Activated CD8-positive, alpha-beta memory T cell treated with anti-CD3 and anti-CD28 coated beads for 4 hours (primary cell): ENCODE measurements at places on chromosomes 2 and 18.

GRCh38 chr2:101912545-101912944 lies 79.2 kb upstream of the IL1R2 start:
- DNase-seq: no peak

GRCh38 chr2:101038455-101039255 lies 36.6 kb downstream of the RPL31 start:
- DNase-seq: no peak

- no peak for DNase-seq
These were observed 143.1 kb upstream of the GAREM1 start for GRCh38 chr18:32613821-32614220.

DNA sequence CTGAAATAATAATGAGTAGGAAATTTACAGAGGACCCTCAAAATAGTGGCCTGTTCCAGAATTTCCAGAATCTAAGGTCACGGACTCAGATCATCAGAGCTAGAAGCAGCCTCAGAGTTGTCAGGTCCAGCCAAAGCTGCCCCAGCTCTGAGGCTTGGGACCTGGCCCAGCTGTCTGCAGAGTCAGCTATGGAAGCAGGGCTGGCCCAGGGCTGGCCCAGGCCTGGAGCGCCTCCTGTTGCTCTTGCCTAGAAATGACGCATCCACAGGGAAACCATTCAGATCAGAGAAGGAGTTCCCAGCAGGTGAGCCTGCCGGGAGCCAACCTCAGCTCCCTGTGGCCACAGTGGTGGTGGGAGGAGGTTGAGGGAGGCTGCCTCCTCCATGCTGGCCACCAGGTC lies 106.7 kb upstream of the ARL4C start:
- DNase-seq: no peak

DNA sequence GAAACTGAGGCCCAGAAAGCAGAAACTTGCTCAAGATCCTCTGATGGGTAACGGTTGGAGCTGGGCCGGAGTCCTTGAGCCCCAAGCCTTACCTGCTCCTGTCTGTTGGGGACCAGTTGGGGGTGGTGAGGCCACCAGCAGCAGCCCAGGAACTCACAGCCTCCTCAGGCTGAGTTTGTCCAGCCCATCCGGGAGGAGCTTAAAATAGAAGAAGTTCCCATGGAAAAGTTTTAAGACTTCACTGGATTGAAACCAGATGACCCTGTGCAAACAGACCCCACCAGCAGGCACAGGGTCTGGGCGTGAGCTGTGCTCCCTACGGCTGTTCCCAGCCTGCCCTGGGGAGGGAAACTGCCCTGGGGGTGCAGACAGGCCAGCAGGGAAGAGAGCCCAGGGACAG lies 40.6 kb upstream of the FOSL2 start:
- no peak for DNase-seq

DNA sequence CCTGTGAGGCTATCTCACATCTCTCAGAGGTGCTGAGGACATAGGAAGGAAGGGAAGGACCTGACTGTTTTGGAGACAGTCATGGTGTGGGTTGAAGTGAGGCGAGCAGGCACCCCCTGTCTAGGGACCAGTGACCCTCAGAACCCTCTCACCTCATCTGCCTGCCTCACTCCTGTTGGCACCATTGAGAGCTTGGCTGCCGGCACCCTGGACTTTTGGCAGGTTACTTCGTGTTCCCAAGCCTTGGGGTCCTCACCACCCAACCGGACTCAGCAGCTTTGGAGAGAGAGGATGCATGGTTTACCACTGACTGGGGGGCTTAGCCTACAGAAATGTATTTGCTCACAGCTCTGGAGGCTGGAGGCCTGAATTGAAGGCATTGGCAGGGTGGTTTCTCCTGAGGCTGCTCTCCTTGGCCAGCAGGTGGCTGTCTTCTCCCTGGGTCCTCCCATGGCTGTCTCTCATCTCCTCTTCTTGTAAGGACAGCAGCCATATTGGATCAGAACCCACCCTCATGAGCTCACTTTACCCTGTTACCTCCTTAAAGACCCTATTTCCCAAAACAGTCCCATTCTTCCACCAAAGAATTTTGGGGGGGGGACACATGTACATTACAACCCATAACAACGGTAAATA lies 142.0 kb downstream of the TSN start:
- DNase-seq: no peak

GRCh38 chr2:240413813-240414429 lies 21.5 kb upstream of the GPC1 start:
- DNase-seq: no peak

- no peak for DNase-seq
These were observed 26.6 kb downstream of the EML6 start for GRCh38 chr2:54750040-54750439.

DNA sequence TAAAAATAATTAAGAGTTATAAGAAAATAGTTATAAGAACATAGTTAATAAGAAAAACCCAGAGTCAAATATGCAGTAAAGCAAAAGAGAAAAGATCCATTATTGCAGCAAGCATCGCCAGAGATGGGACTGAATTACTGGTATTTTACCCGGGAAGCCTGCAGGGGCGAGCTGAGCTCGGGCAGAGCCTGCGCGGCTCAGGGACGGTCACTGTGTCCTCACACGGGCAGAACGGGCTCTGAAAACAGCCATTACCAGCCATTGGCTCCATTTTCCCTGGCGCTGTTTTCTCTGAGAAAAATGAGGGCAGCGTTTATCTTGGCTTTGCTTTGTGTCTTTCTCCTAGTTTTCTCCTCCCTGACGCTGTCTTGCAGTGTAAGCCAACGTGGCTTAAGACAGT lies 95.3 kb upstream of the ALKAL2 start:
- no peak for DNase-seq

- DNase-seq: no peak
These were observed 99.0 kb downstream of the MBD2 start for GRCh38 chr18:54125429-54125828.

- DNase-seq: no peak
These were observed 272.5 kb downstream of the GALR1 start for GRCh38 chr18:77522051-77522675.

- DNase-seq: no peak
These were observed 71.0 kb upstream of the MMADHC start for GRCh38 chr2:149658553-149658952.

GRCh38 chr2:101806123-101806522 lies 108.6 kb downstream of the MAP4K4 start:
- DNase-seq: peak; percentile 13

DNA sequence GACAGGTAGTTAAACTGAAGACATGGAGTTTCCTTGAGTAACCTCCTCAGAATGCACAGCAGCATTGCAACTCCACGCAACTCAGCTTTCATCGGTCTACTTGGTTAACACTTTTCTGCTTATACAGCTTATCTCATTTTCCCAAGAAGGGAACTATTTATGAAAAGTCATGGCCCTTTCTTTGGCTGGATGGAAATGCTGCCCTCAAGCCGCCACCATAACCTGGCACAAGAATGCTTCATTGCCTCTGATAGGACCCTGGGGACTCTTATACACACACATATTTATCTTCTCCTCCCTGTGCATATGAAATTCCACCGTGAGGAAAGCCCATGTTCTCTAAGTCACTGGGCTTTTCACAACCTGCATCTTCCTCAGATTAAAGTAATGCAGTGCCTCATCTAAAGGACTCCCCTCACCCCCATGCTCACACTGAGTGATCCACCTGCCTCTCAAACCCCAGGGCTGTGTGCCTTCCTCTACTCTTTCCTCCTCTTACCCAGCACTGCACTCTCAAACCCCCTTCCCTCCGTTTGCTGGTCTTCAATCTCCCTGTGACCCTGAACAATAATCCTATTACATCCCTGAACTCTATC lies 192.0 kb upstream of the HNRNPA3 start:
- no peak for DNase-seq

DNA sequence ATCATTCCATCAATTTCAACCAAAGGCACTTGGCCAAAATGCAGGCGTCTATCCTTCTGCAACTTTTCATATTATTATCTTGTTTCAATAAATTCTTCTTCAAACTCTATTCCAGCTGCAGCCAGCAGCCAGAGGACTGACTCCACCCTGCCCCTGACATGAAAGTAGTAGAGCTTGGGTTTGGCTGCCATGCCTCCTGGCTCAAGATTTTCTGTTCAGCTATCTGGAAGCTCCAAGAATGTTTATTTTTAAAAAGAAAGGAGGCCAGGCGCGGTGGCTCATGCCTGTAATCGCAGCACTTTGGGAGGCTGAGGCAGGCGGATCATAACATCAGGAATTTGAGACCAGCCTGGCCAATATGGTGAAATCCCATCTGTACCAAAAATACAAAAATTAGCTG lies 4.9 kb downstream of the DNAH7 start:
- DNase-seq: no peak

DNA sequence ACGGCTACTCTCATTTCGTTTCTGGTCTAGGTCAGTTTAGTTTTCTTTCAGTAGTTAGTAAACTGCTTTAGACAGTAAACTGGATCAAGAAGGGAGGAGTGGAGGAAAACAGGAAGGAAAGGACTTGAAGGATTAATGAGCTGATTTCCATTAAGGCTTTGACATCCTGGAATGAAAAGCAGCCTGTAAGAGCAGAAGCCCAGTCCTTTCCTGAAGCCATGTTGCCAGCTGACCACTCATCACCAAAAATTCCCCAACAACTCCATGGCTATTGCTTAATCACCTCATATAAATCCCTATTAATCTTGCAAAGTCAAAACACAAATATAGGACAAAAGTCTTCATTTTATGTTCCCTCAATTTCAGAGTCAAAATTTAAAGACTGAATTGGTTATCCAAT lies 113.7 kb upstream of the ZFP36L2 start:
- DNase-seq: no peak

DNA sequence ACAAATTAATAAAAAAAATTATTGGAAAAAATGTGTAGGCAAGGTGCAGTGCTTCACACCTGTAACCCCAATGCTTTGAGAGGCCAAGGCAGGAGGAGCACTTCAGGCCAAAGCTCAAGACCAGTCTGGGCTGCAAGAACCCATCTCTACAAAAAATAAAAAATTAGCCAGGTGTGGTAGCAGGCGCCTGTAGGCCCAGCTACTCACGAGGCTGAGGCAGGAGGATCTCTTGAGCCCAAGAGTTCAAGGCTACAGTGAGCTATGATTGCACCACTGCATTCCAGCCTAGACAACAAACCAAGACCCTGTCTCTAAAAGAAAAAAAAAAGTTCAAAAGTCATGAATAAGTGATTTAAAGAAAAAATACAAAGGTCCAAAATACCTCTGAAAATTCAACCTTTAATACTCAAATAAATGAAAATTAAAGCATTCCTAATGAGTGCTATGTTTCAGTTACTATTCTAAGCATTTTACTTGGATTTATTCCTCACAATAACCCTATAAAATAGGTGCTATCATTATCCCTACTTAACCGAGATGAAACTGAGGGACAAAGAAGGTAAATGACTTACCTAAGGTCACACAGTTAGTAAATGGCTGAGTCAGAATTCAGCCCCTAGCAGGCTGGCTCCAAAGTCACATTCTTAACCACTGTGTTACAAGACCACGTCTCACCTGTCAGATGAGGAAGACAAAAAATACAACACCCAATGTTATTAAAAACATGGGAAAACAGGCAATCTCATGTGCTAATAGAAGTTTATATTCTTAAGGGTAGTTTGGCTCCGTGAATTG lies 36.4 kb upstream of the PCBP1 start:
- no peak for DNase-seq

DNA sequence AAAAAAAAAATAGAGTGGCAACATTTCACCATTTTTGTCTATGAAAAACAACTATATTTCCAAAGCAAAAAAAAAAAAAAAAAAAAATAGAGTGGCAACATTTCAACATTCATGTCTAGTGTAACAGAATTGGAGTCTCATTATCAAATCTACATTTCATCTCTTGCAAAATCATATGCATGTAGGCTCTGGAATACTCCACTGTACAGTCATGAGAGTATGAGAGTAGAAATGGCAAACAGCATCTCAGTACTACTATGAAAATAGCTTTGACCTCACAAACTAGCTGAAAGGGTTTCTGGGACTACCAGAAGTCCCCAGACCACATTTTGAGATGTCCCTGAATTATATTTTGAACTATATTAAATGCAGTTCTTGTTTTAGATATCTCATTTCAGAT lies 82.8 kb downstream of the SMAD2 start:
- no peak for DNase-seq

DNA sequence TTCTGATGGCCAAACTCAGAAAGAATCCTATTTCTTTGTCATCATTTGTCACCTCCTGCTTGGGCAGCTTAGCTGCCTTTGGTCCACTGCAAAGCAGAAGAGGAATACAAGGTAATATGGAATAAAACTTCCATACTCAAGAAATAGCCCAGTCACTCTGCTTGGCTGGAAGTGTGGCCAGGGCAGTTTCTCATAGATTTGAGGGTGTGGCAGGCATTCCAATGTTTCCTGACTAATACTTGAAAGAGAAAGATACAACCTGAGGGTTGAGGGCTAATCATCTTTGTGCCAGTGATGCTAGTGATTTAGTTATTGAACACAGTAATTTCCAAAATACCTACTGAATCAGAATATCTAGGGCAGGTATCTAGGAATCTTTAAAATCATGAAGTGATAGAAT lies 83.1 kb downstream of the FAM161A start:
- DNase-seq: no peak

GRCh38 chr18:75845413-75845812 lies 417.9 kb upstream of the SMIM21 start:
- DNase-seq: no peak

DNA sequence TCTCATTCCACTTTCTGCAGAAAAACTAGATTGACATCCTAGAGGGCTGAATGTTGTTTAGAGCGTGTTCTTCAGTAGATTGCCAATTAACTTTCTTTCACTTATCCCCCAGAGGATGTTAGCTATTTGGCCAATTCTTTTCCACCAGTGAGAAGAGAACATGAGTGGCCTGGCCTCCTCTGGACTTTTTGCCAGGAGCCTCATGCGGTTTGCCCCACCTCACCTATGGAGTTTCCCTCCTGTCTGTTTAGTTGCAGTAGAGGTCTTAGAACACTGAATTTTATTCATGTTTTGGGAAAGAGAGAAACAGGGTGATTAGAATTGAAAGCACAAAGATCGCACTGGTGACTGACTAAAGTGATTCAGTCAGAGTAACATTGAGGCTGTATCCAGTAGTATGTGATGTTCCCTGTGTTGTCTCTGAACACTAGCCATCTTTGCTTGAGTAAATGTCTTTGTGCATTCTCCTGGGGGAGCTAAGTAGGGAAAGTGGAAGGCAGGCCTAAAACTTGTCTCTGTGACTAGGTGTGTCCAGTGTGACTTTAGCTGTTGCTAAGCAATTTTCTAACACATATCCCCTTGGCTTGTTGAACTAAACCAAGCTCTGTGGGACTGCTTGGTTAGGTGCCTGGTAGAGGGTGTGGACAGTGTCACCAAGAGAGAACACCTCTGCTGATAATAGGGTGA lies 34.0 kb downstream of the UGP2 start:
- no peak for DNase-seq

DNA sequence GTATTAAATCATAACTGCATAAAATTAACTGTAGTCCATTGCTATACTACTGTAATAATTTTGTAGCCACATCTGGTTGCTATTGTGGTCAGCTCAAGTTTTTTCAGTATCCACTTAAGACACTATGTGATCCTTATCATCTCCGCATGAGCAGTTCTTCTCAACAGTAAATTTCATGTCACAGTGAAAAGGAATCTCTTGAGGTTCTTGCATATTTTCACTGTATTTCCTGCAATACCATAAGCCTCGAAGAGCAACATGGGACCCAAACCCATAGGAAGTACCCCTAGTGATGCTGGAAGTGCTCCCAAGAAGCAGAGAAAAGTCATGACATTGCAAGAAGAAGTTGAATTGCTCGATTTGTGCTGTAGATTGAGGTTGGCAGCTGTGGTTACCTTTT lies 86.7 kb downstream of the LDLRAD4 start:
- DNase-seq: no peak

- DNase-seq: no peak
These were observed 94.9 kb upstream of the PXDN start for GRCh38 chr2:1839066-1839756.

- peak; percentile 75 for DNase-seq
These were observed 28.3 kb downstream of the WNT10A start for GRCh38 chr2:218908721-218909619.

GRCh38 chr2:200593905-200594304 lies 8.1 kb downstream of the AOX1 start:
- no peak for DNase-seq
